ENCODE measurements at places on chromosomes 12 and 14.
A peak's percentile ranks its signal among the peaks of the same experiment; 100 is the strongest.

GRCh38 chr12:1115484-1116231, 124.6 kb downstream of the ERC1 start:
- DNase-seq = no peak

GRCh38 chr12:122501489-122501989, 807 bp upstream of the ZCCHC8 start:
- peak; percentile 25 for DNase-seq

- DNase-seq = no peak
These were observed 17.1 kb downstream of the SLC24A4 start for GRCh38 chr14:92340071-92340470.

DNA sequence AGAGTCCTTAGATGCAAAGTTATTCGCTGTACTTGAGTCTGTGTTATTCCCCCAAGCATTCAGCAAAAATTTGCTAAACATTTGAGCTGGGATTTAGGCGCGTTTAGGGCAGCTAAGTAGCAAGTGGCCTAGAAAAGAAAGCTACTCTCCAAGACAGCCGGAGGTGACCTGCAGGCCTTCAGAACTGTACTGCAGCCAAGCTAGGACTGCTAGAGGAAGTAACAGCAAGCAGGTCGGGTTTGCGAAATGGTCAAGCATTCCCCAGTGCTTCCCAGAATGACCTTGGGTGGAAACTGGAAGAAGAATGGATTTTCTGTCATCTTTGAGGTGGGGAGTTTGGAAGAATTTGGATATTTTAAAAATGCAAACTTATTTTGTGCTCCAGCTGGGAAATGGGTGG, 287.5 kb downstream of the FOXN3 start:
- DNase-seq = no peak

- peak; percentile 56 for DNase-seq
These were observed 80.6 kb downstream of the DDX51 start for GRCh38 chr12:132063491-132063890.

- no peak for DNase-seq
These were observed 20.6 kb downstream of the OR6S1 start for GRCh38 chr14:20620798-20621478.

GRCh38 chr12:80352474-80352873, 91.6 kb upstream of the PTPRQ start:
- DNase-seq = no peak

DNA sequence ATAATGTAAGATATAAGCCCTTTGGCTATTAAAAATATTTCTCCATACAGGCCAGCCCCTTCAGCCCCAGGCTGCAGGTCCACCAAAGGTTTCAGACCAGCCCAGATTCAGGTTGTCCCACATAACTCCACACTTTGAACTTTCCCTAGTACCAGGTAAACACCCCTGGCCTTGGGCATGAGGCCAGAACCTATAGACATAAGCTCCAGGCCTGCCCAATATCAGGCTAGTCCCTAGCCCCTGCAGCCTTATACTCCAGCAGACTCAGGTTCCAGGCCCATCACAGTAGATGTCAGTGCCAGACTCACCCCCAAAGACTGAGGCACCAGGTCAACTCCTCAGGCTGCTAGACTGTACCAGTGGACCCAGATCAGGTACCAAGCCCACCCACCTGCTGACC, 178.5 kb upstream of the DAAM1 start:
- no peak for DNase-seq

DNA sequence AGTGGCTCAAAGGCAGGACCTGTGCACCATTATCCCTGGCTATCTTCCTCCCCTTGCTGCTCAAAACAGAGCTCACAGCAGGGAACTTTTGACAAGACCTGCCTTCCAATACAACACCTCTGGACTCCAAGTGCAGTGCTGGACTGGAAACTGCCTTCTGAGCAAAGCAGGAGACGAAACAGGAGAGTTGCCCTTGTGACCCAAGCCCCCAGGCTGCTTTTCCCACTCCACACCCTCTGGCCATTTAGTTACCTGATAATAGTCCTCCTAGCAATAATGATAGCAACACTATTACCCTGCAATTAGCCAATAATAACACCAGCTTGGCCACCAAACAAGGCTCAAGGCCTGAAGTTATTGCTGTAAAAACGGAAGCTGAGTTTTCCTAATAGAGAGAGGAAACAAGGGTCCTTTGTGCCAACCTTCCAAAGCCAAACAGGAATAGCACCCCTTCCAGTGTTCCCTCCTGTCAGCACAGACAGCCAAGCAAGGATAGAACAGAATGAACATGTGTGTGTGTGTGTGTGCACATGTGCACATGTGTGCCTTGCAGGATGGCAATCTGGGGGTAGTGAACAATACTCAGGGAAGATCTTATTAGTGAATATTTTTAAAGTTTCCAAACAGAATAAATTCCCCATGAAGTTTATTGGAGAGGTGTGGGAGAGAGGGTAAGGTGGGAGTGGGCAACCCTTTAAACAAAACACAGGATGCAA, 9.2 kb upstream of the KRT73 start:
- no peak for DNase-seq

DNA sequence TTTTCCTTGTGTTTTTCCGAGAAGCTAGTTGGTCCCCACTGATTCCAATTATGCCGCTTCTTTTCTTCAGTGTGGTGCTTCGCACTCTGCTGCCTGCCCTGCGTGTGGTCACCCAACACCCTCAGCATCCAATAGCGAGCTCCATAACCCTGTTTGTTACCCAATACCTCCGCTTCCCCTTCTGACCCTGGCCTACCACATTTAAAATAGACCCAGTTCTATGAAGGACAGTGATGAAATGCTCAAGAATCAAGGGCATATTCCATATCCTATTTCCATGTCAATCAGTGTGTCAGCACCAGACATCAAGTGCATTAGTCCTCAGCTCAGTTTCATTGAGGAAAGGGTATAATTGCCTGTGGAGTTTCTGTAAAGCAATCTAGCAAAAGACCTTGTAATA, 9.5 kb downstream of the NDRG2 start:
- DNase-seq = peak; percentile 22

DNA sequence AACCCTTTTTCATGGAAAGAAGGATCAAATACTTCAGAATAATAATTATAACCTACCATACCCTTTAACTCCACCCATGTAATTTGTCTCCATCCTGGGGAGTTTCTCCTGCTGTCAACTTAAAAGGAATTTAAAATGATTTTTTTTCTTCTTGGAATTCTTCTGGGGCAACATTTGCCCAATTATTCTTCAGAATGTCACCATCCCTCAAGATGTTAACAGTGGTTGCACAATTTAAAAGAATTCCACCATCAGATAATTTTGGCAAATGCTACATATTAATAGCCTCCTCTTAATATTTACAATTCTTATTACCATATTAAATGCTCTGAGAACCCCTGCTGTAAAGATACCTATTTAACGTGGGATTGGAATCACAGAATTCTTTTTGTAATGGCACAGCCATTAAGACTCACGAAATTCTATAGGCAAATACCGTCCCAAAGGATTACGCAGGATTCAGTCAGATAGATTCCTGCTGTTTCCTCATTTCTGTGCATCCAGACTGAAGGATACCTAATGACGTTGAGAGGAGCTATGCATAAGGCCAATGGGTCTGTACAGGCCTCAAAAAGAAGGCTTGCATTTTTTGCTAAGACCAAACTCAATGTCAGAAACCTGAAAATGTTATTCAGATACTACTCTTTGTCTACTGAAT, 177.5 kb downstream of the DAD1 start:
- no peak for DNase-seq

DNA sequence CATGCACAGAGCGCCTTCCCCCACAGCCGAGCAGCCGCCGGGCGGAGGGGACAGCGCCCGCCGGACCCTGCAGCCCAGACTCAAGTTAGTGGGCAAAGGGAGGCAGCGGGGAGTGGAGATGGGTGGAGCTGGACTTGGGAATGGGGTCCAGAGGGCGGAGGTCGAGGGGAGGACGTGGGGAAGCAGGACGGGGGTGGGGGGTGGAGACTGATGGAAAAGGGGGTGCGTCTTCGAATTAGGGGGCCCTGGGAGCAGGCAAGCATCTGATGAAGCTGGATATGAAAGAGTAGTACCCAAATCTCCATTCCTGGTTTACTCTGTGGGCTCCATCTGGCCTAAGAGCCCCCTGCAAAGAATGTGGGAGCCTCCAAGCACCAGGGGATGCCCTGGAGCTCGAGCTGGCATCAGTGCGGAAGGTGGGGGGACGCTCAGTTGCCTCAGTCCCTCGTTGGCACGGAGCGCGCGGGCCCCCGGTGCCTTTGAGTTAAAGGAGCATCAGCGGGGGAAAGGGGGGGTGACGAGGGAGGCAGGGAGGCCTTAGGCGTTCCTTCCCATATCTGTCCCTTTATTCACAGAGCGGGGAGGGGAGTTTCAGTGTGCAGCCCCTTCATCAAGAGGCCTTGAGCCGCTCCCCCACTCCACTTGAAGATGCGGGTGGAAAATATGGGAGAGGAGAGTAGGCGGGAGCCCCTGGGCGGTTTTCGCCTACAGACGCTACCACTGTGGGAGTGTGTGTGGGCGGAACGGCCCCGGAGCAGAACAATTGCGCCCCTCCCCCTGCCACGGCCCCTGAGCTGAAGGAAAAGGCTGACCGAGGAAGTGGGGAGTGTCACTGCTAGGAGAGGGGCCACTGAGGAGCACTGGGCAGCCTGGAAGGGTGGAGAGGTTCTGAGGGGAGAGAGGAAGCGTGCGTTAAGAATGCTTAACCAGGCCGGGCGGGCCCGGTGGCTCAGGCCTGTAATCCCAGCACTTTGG, 644 bp downstream of the NAB2 start:
- peak; percentile 86 for DNase-seq

GRCh38 chr12:29350080-29350479, 30.9 kb downstream of the ERGIC2 start:
- peak; percentile 30 for DNase-seq

GRCh38 chr14:86673523-86673969, 1143.6 kb downstream of the FLRT2 start:
- no peak for DNase-seq

DNA sequence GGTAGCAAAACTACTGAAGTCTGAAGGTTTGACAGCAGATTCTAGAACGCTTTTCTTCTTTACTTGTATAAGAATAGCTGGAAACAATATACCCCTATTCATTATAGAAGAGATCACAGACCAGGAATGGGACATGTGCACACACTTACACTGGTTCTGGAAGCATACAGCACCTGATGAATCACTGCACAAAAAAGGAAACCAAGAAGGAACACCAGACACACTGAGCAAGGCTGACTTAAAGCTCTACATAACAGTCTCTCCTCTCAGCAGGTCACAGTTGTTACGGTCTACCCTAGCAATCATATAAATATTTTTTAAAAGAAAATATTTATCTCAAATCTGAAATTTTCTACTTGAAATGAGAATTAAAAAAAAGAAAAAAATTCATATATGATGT, 13.5 kb downstream of the ATP2B1 start:
- DNase-seq = no peak

DNA sequence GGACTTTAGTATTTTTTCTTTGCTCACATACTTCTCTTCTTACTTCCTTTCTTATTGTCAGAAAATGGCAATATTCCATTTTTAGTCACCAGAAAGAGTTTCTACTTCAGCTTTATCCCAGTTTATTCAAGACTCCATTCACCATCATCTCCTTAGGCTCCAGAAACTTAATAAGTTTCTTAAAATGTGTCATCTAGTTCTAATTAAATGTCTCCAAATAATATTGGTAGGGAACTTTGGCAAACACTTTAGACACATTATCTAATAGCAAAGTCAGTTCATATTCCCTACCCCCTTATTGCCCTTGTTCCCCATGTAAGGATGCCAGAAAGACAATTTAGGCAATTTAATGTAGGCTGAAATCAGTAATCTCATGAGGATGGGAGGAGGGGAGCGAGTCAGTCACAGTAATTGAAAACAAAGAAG, 15.1 kb downstream of the EPYC start:
- DNase-seq = no peak
